ENCODE measurements at places on chromosomes 1 and 21.

- DNase-seq: no peak
Observed at GRCh38 chr1:95139039-95139438, 21.9 kb downstream of the TLCD4 start.

GRCh38 chr1:200103966-200104583 is 76.6 kb downstream of the NR5A2 start:
- DNase-seq: no peak

GRCh38 chr1:197021716-197022115 is 44.4 kb downstream of the CFHR5 start:
- DNase-seq: no peak

- DNase-seq: no peak
Observed at GRCh38 chr1:157961805-157962762, 31.4 kb upstream of the KIRREL1 start.

DNA sequence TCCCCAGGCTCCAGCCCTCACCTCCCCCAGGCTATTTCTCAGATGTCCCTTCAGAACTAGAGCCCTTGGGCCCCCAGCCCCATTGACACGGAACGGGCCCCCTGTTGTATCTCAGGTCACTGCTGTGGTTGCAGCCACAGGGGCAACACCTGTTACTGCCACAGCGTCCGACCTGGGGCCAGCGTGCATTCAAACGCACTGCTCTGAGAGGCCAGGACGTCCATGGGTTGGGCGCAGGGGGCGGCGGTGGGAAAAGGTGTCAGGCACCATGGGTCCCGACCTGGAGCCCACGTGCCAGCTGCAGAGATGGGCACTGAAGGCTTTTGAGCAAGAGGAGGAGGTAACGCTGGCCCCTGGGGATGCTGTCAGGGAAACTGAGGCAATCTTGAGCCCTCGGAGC is 13.3 kb downstream of the FAAP20 start:
- no peak for DNase-seq

GRCh38 chr1:37177230-37177864 is 143.0 kb upstream of the GRIK3 start:
- no peak for DNase-seq

DNA sequence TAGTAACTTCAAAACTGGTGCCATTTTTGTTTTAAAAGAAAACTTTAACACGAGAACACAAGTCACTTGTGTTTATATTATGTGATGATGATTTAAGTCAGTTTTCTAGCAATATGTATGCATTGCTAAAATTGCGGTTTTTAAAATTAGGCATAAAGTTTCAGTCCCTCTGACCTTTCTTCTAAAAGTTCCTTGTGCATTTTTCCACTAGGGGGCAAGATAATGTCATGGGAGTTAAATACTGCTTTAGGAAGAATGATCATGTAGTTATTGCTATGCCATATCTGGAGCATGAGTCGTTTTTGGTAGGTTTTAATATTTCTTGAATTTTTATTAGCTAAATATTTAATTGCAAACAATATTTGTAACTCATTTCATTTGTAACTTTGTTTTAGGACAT is 10.7 kb downstream of the CDC7 start:
- DNase-seq: no peak

- DNase-seq: no peak
Observed at GRCh38 chr21:36767096-36767495, 68.2 kb downstream of the SIM2 start.

DNA sequence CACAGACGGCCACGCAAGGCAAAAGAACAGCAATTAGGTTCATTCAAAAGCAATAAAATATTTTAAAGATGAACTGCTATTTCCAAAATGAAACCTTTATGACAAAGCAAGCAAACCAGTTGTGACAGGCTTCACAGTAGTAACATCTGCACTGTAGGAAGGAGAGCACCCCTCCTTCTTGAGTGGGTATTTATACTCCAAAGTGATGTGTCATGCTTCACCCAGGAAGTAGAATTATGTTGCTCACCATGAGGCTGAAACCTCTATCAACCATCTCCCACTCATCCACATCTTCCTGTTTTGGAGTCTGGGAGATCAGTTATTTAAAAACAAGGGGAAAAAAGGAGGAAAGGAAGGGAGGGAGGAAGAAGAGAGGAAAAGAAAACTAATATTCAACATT is 885 bp downstream of the OR2T10 start:
- no peak for DNase-seq

GRCh38 chr1:55374801-55375616 is 159.8 kb upstream of the USP24 start:
- DNase-seq: no peak

DNA sequence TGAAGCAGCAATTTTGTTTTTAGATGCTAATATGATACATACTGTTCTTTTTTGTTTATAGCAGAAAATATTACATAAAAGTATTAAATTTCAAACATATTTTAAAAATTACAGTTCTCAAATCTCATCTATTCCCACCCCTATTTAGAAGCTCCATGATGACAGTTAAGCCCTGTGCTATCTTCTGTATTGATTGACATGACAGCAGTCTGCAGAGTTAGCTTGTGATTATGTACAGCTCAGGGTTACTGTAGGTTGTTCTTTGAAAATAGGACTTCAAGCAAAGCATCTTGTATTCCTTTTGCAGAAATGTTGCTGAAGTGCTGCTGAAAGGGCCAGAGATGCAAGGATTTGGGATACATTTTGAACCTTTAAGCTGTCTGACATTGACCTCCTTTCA is 8.2 kb downstream of the GPSM2 start:
- DNase-seq: no peak

DNA sequence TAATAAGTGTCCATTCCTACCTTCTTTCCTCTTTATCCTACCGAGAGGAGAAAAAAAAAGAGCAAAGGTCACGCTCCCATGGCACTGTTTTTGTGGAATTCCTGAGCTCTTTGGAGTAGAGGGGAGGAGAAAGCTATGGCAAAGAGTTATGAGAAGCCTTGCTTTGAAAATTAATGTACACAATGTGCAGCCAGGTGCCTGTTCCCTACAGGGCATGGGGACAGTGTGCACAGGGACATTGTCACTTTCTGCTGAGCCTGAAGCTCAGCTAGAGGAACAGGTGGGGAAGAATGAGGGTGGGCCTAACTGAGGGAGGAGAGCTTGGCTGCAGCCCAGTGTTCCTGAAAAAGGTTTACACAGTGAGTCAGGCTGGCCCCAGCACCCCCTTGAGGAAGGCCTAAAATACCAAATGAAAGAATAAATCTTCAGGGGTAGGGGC is 66.1 kb downstream of the PLXNA2 start:
- DNase-seq: no peak

DNA sequence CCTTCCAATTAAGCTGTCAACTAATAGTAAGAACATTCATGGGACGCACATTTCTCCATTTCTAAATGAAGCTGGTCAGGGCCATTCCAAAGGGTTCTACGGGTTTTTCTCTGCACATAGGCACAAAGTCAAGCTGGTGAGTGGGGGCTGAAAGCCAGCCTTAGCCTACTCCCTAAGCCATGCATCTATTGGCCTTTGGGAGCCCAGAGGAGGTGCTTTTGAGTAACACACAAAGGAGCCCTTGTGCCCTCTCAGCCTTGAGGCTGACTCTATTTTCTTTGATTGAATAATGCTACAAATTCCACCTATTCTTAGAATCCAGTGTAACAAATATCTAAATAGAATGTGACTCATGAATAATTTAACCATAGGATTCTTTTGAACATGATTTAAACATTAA is 73.6 kb downstream of the RGS13 start:
- no peak for DNase-seq

DNA sequence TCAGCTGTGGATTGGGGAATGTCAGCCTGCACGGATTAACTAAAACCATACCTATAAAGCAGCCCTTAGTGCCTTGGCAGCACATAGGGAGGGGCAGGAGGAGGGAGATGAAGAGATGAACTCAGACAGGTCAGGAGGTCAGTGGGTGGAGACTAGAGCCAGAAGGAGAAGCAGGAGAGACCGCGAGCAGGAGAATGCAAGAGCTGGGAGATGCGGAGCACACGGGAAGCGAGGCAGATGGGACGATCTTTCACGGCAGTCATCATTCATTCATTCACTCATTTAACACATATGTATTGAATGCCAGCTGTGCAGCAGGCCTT is 41.9 kb downstream of the NEK2 start:
- DNase-seq: no peak

GRCh38 chr1:51305371-51305823 is 25.0 kb downstream of the TTC39A start:
- no peak for DNase-seq

DNA sequence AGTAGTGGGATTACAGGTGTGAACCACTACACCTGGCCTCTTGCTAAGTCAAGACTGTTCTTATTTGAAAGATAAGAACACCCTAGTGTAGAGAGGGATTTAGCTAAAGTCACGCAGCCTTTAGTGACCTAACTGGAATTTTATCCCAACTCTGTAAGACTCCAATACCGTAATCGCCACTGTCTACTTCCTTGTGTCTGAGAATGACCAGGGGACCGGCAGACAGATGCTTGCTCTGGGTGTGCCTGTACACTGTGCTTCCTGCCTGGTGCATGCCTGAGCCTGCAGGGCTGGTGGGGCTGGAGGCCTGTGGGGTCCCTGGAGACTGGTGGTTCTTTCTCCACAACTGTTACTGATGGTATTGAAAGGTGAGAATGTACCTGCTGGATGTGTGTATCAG is 15.3 kb downstream of the MFSD2A start:
- DNase-seq: no peak

DNA sequence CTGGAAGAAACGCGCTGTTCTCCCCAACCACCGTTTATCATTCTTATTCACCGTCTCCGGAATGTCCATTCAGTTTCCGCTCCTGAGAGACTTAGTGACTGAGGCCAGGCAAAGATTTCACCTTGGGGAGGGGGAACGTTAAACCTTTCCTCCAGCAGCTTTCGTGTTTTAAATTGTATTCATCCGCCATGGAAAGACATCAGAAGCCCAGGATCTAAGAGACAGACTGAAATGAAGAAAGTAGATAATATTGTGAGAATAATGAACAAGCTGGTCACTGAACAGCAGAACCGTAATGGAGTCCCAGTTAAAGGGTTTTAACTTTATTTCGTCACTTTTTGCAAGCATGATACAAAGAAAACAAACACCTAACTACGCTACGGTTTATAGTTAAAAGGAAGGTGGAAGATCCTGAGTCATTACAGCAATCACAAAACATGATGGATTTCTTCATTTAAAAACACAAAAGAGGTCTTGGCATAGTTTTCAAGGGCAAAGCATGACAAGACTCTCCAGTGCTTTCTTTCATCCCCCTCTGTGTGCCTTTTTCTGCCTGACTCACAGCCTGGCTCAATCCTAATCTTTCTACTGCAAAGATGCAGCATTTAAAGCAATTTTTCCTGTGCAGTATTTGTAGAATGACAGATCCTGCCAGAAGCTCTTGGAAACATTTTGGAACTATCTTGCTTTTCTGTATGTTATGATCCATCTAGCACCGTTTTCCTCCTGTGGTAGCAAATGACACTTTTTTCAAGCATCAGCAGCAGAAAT is 722 bp upstream of the SLC19A2 start:
- DNase-seq: no peak

DNA sequence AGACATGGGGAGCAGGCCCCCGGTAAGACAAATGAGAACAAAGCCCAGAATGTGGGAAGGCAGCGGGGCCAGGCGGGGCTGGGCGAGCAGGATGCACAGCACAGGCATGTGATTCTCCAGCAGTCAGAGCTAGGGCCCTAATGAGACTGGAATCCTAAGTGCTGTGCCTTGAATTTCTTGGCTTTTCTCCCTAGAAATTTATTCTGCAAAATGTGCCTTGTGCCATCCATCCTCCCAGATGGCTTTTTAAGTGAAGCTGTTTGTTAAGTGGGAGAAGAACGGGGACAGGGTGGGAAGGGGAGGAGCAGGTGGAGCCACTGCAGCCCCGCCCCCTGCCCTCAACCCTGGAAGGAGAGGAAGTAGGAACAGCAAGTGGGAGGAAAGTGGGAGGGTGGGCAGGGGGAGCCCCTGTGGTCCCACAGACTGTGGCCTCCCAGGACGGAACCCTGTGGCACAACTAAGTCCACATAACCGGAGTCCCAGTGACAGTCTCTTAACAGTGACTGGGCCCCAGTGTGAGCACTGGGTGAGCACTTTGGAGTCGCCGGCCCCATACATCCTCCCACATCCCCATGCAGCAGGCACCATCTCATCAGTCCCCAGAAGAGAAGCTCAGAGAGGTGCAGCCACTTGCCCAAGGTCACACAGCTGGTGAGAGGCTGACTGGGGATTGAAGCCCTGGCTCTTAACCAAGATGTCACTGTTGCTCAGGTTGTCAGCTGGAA is 216.9 kb downstream of the MATN1 start:
- no peak for DNase-seq
